ENCODE measurements at places on chromosomes 4 and X.

- DNase-seq = no peak
Measured at GRCh38 chr4:123401271-123402120, 4.9 kb downstream of the SPRY1 start.

- no peak for DNase-seq
Measured at GRCh38 chr4:141587897-141588296, 48.5 kb upstream of the IL15 start.

GRCh38 chr4:71841336-71841735 lies 57.5 kb upstream of the GC start:
- no peak for DNase-seq

DNA sequence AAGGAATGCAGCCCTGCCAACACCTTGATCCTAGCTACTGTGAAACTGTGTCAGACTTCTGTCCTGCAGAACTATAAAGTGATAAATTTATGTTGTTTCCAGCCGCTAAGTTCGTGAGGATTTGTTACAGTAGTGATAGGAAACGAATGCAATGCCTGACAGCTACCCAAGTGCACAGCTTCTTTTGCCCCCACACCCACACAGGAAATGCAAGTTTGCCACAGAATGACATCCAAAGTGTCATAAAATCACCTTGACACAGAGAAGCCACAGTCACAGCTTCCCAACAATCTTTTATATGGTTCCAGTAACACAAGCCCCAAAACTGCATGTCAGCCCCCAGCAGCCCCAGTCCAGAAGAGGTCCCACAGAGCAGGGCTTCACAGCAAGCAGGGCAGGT lies 216.9 kb upstream of the S100G start:
- DNase-seq = no peak

GRCh38 chrX:154300816-154301215 lies 5.2 kb downstream of the TKTL1 start:
- no peak for DNase-seq

- no peak for DNase-seq
Measured at GRCh38 chr4:5958199-5958735, 60.0 kb downstream of the C4orf50 start.

- no peak for DNase-seq
Measured at GRCh38 chrX:70030301-70030767, 19.4 kb downstream of the AWAT2 start.

GRCh38 chr4:48340276-48340964 lies 909 bp upstream of the SLAIN2 start:
- peak; percentile 28 for DNase-seq

DNA sequence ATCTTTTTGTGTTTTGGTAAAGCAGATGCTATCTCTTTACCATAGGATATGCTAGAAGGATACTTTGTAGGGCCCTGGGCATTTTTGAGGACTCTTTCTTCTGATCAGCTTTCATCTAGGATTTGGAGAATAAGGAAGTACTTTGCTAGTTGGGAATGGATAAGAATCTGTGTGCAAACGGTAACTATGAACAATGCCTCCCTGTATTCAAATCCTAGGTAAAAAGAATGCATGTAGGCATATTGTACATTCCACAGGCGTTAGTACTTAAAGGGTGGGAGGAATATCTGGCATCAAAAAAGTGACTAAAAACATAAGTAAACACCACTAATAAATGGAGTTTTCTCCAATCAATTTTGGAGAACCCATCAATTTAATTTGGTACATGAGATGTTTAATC lies 59.7 kb downstream of the SH3BGRL start:
- DNase-seq = no peak

- DNase-seq = peak; percentile 27
Measured at GRCh38 chr4:57190601-57191481, 80.7 kb upstream of the IGFBP7 start.

GRCh38 chrX:133792198-133792953 lies 193.0 kb downstream of the GPC3 start:
- DNase-seq = peak; percentile 60

DNA sequence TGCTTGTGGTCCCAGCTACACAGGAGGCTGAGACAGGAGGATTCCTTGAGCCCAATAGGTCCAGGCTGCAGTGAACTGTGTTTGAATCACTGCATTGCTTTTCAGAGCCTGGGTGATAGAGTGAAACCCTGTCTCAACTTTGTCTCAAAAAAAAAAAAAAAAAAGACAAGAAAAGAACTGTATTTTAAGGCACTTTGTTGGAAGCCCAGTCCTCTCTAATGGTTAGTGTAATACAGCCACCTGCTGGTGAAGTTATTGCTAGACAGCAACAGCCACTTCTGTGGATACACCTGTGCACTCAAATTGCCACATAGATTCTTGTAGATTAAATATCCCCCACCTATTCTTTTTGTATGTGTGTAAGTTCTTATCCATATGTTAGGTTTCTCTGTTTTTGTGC lies 10.1 kb upstream of the FGG start:
- peak; percentile 16 for DNase-seq

- no peak for DNase-seq
Measured at GRCh38 chr4:122453384-122453995, 3.0 kb downstream of the IL2 start.

- no peak for DNase-seq
Measured at GRCh38 chrX:81280148-81280547, 78.2 kb downstream of the SH3BGRL start.

DNA sequence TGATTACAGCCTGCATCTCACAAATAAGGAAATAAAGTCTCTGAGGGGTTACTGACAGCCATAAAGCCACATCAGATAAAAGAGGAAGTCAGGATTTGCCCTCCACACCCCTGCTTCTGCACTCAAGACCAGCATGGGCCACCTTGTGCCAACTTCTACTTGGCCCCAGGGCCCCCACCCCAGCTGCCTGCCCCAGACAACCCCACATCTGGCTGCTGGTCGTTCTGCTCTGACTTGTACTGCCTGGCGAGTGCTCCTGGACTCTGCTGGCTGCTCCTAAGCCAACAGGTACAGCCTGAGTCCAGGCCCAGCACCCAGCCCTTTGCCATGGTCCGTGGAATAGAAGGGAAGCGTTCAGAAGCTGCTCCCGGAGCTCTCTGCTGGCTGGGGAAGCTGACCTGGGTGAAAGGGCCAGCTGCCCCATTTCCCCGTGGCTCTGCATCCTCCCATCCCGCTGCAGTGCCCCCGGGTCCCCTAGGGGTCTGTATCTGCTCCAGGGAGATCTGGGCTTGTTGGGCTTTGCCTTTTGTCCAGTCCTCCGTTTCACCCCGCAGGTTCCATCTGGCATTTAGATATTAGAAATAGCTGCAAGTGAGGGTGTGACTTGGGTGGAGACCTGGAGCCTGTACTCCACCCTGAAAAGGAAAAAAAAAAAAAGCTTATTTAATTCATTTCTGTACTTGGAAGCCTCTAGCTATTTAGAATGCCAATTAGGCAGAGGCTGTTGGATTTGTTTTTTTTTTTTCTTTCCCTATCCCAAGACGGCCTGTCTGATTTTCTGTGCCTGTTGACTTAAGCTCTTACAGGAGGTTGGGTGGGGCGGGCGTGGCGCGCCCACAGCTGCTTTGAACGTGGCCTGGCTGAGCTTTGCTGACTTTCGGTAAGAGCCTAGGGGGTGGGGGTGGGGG lies 194.7 kb downstream of the PTTG2 start:
- DNase-seq = peak; percentile 85

DNA sequence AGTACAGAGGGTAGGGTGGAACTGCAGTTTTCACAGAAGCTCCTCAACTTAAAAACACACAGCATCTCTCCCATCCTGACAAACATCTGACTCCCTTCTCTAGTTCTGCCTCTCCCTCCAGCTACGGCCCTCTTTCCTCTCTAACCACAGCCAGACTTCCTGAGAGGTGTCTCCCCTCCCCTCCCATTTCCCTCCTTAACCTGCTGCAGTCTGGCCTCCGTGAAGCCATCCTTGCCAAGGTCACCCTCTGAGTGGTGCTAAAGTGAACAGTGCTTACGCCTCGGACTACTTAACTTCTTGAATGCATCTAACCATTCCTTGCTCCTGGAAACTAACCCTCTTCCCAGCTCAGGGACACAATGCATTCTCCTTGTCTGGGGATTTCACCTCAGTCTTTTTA lies 53.3 kb downstream of the RTL5 start:
- no peak for DNase-seq

DNA sequence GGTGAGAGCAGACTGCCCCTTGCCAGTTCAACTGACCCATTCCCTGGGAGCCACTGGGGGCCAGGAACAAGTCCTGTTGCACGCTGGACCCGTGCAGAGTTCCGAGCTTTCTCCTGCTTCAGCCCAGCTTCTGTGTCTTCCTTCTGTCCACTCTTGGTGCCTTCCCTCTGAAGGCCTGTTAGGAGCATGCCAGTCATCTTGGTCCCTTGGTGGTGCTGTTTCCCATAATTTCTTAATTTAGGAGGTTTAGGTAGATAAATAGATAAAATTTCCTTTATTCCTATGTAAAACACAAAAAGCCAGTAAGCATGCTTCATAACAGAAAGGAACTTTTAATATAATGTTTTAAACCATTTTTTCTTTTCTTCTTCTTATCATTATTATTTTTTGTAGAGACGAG lies 672.7 kb downstream of the CCSER1 start:
- DNase-seq = no peak

- no peak for DNase-seq
Measured at GRCh38 chr4:164529058-164529457, 224.9 kb upstream of the SMIM31 start.

- no peak for DNase-seq
Measured at GRCh38 chrX:79325263-79325958, 41.7 kb downstream of the ITM2A start.

- DNase-seq = peak; percentile 58
Measured at GRCh38 chr4:25814301-25815136, 48.3 kb downstream of the SEL1L3 start.

DNA sequence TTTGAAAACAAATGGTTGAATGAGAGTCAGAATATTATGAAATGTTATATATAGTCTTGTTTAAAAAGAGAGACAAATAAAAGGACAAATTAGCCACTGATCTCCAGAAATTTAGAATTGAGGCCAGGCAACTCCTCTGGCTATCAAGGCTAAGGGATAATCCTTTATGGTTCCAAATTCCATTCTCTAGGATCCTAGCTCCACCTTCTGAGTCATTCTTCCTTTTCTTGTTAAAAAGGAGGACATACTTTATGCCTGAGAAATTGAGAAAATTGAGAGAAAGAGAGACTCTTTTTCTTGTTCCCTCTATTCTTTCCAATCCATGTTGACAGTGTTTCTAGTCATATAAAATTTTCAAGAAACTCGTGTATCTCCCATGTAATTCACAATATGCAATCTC lies 1299.5 kb downstream of the FSTL5 start:
- DNase-seq = no peak

- no peak for DNase-seq
Measured at GRCh38 chr4:64883087-64883807, 474.0 kb upstream of the TECRL start.

DNA sequence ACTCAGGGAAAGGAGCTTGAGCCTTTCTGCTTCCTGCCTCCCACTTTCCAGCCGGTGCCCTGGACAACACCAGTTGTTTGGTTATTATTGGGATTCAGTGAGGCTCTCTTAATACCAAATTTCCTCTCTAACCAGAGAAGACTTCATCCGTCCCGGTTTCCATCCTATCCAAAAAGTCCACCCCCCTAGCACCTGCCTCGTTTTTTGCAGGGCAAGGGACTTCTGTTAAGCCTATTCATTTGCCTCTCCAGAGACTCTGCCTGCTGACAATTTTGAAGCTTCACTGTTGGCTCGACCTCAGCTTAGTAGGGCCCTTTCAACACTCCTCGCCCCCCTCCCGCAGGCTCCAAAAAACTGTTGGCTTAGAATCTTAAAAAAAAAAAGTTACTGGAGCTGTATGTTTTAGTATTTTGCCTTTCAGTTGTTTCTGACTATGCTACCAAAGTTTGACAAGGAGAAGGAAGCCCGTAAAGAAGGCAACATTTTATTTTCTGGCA lies 779 bp upstream of the PRSS12 start:
- DNase-seq = no peak

DNA sequence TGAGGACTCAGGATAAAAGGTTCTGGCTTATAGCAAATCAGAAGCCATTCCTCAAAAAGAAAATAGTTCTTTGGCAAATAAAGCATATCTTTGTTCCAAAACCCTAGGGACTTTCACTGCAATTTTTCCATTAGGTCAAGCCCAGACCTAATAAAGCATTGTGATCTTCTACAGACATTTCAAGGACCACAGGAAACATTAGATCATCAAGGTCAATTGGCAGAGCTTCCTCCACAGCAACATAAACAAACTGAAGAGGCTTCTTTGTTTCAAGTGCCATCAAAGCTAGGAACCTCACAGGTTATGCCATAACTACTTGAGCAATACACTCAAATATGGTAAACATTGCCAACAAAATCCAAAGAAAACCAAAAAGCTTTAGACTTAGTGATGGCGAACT lies 144.9 kb downstream of the ANXA5 start:
- DNase-seq = no peak

DNA sequence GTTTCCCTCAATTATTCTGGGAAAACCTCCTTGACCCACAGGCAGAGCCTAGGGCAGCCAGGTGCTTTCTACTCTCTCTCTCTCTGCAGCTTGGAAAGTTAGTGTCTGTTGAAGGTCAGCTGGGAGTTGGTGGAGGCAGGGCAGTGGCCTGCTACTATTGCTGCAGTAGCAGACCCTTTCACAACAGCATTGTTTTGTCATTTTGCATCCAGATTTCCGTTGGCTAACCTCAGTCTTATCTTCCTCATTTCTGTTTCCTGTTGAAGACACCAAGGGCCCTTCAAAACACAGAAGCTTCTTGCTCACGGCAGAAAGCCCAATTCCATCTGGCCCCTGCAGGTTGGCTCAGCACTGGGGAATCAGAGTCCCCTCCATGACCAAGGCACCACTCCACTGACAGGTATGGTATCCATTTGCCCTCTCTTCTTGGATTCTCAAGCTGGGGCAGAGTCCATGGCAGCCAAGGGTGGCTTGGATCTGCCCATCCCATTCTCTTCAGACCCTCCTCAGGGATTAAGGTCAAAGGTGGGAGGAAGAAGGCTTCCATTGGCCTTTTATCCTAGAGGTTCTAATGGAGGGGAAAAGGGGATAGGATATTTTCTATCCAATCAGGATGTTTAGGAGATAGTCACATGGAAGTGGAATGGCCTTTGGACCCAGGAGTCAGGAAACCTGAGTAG lies 24.6 kb downstream of the VSIG4 start:
- DNase-seq = no peak
